ENCODE measurements at places on chromosomes 7 and 10.

GRCh38 chr7:155547161-155547791, 917 bp upstream of the CNPY1 start:
- DNase-seq, result no peak

- peak; percentile 80 for DNase-seq
These were observed 237.4 kb downstream of the ELMO1 start for GRCh38 chr7:37211097-37211880.

GRCh38 chr7:28623105-28623730, 210.9 kb downstream of the CREB5 start:
- peak; percentile 77 for DNase-seq

DNA sequence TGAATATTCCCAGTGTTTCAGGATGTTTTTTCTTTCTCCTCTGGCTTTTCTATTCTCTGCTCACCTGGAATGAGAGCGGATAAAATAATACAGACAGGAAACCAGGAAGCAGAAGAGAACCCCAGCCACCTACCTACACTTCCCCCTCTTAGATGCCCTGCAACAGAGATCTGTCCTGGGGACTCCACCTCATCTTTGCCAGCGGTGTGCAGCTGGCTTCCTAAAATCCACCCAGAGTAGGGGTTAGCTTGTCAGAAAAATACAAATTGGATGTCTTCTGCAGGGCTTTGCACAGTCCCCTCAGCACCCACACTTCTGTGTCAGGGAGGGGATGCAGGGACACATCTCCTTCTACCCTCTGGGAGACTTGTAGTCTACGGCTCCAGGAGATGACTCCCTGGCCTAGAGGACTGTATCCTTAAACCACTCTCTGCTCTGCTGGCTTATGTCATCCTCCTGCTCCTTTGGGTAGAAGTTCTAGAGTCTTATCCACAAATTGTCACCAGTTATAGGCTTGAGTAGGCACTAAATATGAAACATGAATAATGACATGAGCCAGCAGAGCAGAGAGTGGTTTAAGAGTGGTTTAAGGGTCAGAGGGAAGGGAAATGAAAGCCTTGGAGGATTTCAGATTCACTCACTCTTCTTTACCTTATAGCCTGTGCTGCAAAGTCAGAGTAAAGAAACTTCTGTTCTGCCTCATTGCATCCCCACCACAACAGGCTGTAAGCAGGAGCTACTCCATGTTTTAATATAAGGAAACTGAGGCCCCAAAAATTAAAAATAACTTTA, 749.4 kb downstream of the AUTS2 start:
- no peak for DNase-seq

GRCh38 chr7:92653136-92653535, 62.9 kb upstream of the FAM133B start:
- DNase-seq, result no peak

DNA sequence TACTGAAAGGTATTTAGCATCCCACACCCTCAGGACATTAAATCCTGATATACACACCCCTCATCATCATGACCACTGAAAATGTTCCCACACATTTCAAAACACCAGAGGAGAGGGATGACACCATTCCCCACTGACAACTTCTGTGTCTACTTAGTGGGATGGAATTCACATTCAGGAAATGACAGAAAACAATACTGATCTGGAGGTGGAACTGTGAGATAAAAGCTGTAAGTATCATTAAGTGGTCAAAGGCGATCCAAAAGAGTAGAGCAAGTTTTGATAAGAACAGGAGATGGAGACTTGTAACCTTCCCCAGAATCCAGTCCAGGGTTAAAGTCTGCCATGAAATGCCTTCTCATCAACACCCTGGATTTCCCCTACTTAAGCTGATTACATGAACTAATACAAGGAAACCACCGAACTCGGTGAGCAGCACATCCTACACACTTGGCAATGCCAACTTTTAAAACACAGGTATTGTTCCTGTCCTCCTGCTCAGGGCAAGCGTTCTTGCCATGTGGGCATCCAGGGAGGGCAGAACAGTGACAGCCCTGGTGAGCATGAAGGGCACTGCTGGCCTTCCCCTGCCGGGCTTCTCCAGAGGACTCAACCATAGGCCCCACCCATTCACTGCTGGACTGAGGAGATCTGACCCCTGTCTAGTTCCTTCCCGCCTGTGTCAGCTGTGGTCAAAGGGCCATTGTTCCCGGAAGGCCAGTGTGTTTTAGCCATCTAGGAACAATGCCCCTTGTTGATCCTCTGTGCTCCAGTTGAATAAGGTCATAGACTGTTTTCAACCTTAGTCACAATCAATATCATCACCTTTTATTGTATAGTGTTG, 85.0 kb downstream of the SGMS1 start:
- no peak for DNase-seq

DNA sequence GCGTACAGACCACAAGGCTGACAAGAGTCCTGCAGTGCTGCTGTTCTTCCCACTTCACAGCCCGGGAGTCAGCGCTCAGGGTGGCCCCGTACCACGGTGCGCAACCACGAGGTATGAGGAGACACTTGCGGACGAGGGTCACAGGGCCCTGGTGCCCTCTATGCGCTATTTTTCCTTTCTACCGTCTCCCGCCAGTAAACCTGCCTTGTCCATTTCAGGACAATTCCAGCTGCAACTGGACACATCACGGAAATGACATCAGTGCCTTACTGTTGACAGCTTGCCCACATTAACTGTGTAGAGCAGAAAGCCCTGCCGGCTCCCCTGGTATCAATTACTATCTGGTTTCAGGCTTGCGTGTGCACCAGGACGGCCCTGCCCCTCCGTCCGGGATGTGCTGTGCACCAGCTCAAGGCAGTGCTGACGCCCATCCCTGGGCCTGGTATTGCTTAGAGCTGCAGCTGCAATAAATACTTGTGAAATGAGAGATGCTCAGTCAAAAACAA, 65.1 kb downstream of the ZRANB1 start:
- DNase-seq, result peak; percentile 85

- peak; percentile 47 for DNase-seq
These were observed 356.2 kb upstream of the NFE2L3 start for GRCh38 chr7:25795824-25796235.

DNA sequence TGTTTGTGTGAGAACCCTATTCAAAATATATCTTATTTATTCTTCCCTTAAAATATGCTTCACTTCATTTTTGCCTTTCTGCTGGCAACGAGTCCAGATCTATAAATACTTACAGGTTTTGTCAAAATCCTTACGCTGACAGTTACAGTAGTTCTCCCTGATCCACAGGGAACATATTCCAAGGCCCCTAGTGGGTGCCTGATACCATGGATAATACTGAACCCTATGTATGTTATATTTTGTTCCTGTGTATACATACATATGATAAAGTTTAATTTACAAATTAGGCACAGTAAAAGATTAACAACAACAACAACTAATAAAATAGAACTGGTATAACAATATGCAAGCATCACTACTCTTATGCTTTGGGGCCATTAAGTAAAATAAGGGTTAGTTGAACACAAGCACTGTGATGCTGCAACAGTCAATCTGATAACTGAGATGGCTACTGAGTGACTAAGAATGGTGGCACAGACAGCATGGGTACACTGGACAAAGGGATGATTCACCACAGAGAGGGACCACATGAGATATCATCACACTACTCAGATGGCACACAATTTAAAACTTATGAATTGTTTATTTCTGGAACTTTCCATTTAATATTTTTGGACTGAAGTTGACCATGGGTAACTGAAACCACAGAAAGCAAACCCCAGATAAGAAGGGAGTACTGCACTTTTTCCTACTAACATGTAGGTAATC, 29.4 kb upstream of the PCGF5 start:
- peak; percentile 20 for DNase-seq

DNA sequence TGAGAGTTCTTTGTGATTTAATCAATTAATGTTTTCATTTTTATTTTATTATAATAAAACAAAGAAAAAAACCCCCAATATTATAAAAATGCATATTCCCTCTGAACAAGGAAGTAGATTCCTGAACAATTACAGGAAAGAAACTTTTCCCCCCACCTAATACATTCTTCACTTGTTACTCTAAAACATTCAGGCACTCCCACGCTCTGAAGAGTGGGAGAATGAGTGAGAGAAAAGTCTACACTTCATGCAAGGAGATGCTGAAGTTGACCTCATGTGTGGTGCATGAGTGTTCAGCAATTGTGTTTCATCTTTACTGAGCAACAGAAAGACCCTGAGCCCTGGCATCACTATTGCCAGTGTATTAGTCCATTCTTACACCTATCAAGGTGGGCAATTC, 244.2 kb upstream of the IGFBP3 start:
- peak; percentile 73 for DNase-seq

GRCh38 chr10:72637398-72637857, 11.5 kb upstream of the MICU1 start:
- peak; percentile 57 for DNase-seq

GRCh38 chr7:142805350-142806021, 34.7 kb downstream of the PRSS2 start:
- DNase-seq, result no peak

- DNase-seq, result no peak
These were observed 121.3 kb downstream of the CHN2 start for GRCh38 chr7:29315892-29316270.

- DNase-seq, result no peak
These were observed 84.6 kb upstream of the ZNF438 start for GRCh38 chr10:31116226-31116625.

Measured in fibroblast of skin of right quadriceps (primary cell).